ENCODE measurements at places on chromosomes 5 and 9.

- no peak for DNase-seq
Measured at GRCh38 chr5:123448743-123449142, 25.5 kb upstream of the CEP120 start.

- peak; percentile 51 for DNase-seq
Measured at GRCh38 chr9:6739218-6739617, 18.6 kb upstream of the KDM4C start.

DNA sequence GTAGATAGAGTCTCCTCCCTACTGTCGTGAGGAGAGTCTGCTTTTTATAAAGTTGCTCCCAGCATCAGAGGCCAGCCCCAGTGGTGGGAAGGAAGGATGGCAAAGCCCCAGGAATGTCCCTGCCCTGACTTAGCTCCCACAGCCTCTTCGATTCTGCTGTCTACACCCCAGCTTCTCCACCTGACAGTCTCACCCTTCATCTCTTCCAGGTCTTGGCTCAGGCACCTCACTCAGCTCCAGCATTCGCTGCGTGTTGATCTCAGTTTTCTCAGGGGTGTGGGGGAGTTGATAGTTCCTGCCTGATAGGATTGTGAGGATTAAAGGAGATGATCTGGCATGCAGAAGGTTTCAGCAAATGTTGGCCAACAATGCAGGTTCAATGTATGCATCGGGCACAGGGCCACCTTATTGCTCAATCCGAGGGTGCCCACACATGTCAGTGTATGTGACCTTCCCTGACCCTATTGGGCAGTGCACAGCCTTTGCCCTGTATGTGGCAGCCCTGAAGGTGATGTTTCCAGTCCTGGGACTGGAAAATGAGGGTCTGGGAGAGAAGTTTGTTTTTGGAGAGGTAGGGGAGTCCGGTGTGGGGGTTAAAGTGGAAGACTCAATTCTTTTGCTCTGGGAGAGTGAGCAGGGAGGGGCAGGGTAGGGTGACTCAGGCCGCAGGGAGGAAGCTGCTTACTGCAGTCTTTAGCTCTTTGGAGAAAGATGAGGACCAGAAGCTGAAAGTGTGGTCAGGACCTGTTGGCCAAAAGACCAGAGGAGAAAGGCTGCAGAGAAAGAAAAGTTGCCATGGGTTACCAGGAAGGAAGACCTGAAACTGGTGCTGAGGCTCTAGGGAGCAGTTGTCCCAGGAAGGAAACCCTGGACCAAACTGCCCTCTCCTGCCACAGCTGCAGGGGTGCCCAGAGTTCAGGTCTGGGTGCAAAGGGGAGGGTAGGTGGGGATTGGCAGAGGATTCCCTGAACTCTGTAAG is 153.2 kb downstream of the MACROH2A1 start:
- DNase-seq = peak; percentile 74

DNA sequence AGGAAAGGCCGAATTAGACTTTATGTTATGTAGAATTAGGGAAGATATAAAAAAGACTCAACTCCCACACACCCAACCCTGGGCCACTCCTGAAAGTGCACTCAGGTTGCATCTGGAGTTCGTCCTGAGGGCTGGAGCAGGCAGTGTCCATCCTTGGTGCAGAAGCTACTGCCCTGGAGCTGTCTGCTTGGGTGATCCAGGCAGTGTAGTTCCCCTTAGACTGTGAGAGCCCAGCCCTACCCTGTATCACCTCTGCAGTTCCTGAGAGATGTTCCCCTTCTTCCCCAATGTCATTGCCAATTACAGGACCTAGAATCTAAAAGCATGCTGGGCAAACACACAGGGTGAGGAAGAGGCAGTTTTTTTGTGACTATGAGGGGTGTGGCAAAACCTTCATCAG is 368.3 kb upstream of the ST8SIA4 start:
- no peak for DNase-seq

DNA sequence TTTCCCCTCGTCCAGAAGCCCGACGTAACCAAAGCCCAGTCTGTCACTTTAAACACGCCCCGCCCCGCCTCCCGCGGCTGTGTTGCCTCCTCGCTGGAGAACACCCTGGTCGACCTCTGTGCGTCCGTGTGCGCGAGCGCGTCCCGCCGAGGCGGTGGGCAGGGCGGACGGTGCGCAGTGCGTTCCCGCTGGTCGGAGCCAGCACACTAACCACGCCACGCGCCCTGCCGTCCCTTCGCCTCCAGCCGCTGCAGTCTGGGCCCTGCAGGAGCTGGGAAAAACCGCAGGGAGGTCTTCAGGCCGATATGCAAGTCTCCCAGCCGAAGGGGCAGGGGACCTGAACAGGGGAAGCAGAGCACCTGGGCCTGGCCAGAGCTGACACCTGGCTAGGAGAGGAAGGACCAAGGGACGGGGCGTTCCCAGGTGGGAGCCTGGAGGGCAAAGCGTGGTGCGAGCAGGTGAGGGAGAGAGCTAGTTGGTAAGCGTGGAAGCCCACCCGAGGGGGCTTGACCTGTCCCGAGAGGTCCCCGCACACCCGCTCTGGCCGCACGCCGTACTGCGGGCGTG is 1.3 kb upstream of the PHPT1 start:
- DNase-seq = peak; percentile 78

DNA sequence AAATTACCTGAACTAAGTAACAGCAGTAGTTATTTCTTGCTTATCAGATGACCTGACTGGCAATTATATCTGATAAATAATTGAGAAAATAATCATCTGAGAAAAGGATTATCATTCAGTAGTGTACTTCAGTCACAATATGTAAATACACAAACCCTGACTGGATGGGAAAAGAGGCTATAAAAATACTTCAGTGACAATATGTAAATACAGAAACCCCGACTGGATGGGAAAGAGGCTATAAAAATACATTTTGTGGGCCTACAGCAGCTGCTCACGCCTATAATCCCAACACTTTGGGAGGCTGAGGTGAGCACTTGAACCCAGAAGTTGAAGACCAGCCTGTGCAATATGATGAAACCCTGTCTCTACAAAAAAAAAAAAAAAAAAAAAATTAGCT is 11.1 kb downstream of the UBAP2 start:
- no peak for DNase-seq

DNA sequence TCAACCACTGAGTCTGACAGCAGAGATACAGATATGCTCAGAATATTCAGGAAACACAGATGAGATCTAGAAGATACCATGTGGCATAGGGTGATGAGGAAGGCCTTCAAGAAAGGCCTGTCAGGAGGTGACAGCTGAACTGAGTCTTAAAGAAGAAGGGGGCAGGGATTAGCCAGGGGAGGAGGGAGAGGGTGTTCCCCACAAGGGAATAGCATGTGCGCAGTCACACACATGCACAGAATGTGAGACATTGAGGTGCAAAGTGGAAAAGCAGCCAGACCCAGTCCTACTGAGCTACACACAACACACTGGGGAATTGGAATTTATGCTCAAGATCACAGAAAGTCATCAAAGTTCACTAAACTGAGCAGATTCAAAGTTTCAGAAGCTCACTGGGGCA is 3.0 kb upstream of the SLC25A48 start:
- DNase-seq = no peak

- no peak for DNase-seq
Measured at GRCh38 chr9:106922026-106922425, 59.1 kb downstream of the ZNF462 start.

DNA sequence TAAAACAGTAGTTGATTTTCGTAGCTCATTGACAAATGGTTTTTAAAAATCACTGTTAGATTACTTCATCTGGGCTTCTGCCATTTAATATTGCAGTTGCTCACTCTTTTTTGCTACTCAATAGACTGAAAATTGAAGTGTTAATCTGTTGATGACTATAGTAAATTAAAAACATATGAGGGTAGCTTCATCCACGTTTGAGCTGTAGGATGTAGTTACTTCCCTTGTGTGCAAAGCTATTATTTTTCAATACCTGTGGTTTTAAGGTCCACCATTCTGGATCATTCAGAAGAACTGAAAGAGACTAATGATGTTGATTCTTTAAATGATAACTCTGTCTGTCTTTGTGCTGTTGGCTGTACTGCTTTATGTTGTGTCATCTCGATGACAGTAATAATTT is 74.7 kb downstream of the LNPEP start:
- DNase-seq = no peak

GRCh38 chr5:177372910-177373309 is 11.3 kb upstream of the SLC34A1 start:
- DNase-seq = no peak

GRCh38 chr5:10539687-10539998 is 24.2 kb upstream of the ANKRD33B start:
- no peak for DNase-seq

- DNase-seq = peak; percentile 20
Measured at GRCh38 chr5:124806373-124807077, 60.1 kb upstream of the ZNF608 start.

DNA sequence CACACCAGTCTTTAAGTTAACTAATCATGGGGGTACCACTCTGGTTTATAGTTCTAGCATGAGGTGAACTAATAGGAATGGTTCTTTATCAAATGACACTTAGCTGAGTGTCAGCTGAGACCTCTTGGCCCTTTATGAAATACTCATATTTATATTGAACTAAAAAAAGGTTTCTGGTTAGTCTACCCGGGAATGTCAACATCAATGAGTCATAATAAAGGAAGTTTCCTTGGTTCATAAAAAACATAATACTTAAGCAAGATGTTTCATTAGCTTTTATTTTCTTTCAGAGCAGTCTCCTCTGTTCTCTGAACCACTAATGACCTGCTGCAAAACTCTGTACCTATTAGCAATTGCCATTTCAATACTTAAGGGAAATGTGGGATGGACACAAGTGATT is 13.7 kb downstream of the DAB2 start:
- DNase-seq = peak; percentile 85

DNA sequence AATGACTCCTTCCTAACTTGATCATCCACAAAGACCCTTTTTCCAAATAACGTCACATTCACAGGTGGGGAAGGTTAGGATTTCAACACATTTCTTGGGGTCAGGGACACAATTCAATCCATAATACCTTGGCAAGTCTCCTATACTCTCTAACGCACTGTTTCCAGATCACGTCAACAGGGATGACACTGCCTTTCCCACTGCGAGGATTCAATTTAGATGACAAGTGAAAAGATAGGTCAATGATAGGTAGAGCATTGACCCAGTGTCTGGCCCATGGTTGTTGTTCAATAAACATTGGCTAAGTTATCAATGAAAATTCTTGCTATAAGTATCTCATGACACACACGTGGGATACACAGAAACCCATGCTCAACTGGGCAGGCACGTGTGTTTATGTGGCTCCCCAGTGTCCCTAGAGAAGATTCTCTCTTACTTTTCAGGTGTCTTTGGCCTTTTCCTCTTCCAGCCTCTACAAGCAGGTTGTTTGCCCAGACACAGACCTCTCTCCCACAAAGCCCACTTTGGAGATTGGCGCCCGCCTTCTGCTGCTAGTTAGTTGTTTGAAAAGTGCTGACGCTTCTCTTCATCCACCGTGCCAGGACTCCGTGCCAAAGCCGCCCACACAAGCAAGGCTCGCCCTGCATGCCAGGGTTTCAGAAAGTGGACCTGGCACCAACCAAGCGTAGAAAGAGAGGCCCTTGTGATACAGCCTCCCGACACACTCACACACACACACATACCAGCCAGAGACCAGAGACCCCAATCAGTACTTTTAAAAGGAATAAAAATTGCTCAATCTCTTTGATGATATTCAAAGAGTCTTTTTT is 594.5 kb downstream of the BNC2 start:
- DNase-seq = no peak

DNA sequence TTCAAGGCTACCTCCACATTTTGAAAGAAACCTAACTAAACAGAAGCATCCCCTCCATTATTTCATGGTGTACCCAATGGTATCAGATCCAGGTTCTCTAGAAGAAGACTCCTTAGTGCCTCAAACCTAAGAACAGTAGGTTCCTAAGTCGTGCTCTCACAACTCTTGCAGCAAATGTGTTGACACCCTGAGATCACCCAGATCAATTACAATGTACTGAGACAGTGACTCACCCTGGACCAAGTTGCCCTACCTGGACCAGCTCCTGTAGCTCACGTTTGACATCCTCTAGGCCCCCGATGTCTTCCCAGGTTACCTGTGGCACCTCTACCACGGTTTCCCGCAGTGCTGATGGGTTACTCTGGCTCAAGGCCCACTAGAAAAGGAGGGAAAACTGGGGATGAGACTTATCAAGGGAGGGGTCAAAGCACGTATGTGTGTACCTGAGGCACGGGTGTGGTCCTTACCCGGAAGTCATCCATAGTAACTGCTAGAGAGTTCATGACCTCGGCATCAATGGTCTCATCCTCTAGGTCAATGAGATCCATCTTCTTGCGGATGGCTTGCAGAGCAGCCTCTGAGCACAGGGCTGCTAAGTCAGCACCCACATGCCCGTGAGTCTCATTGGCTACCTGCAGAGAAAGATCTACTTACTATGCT is 11.7 kb downstream of the VCP start:
- no peak for DNase-seq

- DNase-seq = no peak
Measured at GRCh38 chr5:75964008-75964407, 119.2 kb upstream of the SV2C start.

DNA sequence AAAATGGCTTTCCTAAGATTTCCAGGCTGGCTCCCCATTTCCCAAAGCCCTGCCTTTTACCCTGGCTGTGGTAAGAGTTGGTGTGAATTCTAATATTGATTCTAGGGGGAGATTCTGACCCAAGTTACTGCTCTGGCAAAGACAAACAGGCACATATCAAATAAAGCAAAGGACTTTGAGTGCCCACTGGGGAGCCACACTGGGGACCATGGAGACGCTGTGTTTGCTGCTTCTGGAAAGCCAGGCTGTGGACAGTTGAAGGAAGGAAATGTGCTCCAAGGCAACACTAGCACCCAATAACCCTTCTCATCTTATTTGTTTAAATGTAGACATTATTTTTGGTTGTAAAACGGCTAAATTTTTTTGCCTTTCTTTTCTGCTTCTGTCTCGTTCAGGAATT is 78.7 kb downstream of the SNCAIP start:
- DNase-seq = no peak

- no peak for DNase-seq
Measured at GRCh38 chr5:41821051-41821450, 49.2 kb downstream of the OXCT1 start.

GRCh38 chr5:67287510-67288268 is 91.1 kb upstream of the CD180 start:
- DNase-seq = no peak

- no peak for DNase-seq
Measured at GRCh38 chr5:151461312-151461711, 13.9 kb downstream of the SLC36A1 start.

GRCh38 chr9:77271023-77271690 is 93.8 kb downstream of the VPS13A start:
- no peak for DNase-seq

Data from PC-3 (cell line).